ENCODE measurements at places on chromosomes 7 and 10. TPM values are rescaled to one million over a fixed set of nuclear protein-coding genes. Genes with fewer than 3 reads are reported as not detected.

DNA sequence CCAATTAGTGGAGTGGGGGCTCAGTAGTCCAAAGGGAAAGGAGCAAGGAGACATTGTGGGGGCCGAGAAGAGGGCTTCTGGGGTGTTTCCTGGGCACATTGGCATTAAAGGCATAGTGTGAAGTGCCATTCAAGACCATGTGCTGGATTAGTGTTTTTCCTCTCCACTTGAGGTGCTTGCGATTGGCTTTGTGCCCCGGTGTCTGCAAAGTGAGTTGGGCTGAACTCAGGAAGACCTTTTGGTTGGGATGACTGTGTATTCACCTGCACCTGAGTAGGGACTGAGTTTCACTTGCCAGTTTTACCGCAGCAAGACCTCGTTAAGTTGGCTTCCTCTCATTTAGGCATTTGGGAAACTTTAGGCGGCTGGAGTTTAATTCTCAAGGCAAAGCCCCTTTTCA lies 73.0 kb downstream of the TCF7L2 start:
- no peak overlapping the region for H3K27ac ChIP-seq
- no peak overlapping the region for H3K4me3 ChIP-seq
- no peak for DNase-seq
- no peaks in the 10 kb centered on the region for H3K4me1 ChIP-seq
- H3K36me3 ChIP-seq = no peaks in the 10 kb centered on the region

- DNase-seq = peak; percentile 80
- no peaks in the 10 kb centered on the region for H3K36me3 ChIP-seq
- peak overlapping the region; percentile 84 for H3K27ac ChIP-seq
These were observed 13.7 kb upstream of the KBTBD2 start for GRCh38 chr7:32905175-32905662.

DNA sequence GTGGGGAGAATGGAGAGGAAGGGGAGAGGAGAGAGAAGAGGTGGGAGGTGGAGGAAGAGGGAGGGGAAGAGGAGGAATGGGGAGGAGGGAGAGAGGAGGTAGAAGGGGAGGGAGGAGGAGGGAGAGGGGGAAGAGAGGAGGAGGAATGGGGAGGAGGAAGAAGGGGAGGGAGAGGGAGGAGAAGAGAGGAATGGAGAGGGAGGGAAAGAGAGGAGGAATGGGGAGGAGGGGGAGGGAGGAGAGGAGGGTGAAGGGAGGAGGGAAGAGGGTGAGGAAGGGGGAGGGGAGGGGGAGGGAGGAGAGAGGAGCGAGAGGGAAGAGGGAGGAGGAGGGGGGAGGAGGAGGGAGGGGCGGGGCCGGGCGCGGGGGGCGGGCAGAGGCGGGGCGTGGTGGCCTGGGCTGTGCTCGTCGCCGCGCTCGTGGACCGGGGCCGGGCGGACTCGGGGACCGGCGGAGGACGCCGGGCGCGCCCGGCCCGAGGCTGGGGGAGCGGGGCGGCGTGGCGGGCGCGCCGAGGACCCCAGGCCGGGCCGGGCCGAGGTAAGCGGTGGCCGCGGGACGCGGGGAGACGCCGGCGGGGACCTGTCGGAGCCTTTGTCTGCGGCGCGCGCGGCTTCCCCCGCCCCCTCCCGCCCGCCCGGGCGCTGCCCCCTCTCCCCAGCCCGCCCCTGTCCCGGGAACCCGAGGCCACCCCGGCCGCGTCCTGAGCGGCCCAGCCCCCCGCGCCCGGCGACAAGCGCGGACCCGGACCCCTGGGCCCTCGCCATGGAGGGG lies at the start of gene SLC29A4:
Gene SLC29A4 (plus strand): TSS at position 401 of the 774 bp plus-strand sequence. CDS start 4,874 bp downstream, outside the sequence.
- no peak within 1 kb of the TSS for H3K4me3 ChIP-seq
- DNase-seq = no peak
- H3K4me1 ChIP-seq = no peaks in the 10 kb centered on the region
- no peaks in the 10 kb centered on the region for H3K27me3 ChIP-seq

DNA sequence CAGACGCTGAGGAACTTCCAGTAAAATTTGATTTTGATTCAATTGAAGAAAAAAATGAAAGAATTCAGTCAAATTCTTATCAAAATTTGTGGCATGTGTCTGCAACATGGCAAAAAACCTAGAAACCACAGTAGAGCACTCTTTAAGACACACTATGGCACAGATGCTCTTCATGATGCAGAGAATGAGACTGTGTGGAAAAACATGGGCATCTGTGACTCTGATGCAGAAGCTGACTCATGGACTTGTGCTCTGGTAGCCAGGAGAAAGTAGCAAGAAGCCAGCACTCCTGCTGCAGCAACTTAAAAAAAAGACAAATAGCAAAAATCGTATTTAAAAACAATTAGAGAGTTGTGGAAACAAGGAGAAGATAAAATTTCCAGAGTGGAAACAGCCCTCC lies 8.9 kb upstream of the KCNK18 start:
- no peak overlapping the region for H3K27ac ChIP-seq
- no peaks in the 10 kb centered on the region for H3K4me1 ChIP-seq
- H3K4me3 ChIP-seq = no peak overlapping the region
- DNase-seq = no peak
- H3K27me3 ChIP-seq = no peaks in the 10 kb centered on the region

Gene TMEM139
- polyA plus RNA-seq = 0.46 TPM

- H3K27ac ChIP-seq = no peak overlapping the region
- H3K4me3 ChIP-seq = no peak overlapping the region
- no peaks in the 10 kb centered on the region for H3K4me1 ChIP-seq
- no peaks in the 10 kb centered on the region for H3K36me3 ChIP-seq
- no peak for DNase-seq
These were observed 139.1 kb downstream of the TCERG1L start for GRCh38 chr10:131172433-131172832.

DNA sequence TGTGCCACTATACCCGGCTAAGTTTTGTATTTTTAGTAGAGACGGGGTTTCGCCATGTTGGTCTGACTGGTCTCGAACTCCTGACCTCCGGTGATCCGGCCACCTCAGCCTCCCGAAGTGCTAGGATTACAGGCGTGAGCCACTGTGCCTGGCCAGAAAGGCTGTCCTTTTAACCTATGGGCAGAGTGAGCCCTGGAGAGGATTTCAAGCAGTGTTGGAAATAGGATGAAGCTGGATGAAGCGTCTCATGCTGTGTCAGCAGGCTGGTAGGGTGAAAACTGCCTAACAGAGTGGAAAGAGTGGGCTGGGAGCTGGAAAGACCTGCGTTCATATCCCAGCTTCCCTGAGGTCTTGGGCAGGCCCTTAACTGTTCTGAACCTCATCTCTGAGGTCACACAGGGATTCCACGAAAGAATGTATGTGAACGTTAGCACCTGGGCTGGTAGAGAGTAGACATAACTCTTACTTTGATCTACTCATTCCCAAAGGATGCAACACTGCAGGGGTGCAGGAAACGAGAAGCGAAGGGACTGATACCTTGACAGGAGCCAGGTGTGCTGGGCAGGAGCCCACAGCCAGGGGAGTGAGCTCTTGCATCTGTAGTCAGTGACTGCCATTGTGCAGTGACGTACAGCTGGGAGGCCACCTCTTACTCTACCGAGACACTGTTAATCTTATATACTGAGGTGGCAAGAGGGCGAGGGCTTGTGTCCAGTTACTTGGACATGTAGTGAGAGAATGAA lies 34.1 kb downstream of the WBP1L start:
- H3K27ac ChIP-seq = no peak overlapping the region
- H3K4me1 ChIP-seq = peaks cover 25% of the 10 kb centered on the region
- no peaks in the 10 kb centered on the region for H3K36me3 ChIP-seq
- no peak overlapping the region for H3K4me3 ChIP-seq
- no peaks in the 10 kb centered on the region for H3K27me3 ChIP-seq

Gene RNF133
- not detected for polyA plus RNA-seq

GRCh38 chr7:116940689-116941370 lies 12.5 kb upstream of the ST7 start:
- no peak overlapping the region for H3K27ac ChIP-seq
- no peaks in the 10 kb centered on the region for H3K4me1 ChIP-seq
- H3K4me3 ChIP-seq = no peak overlapping the region
- H3K36me3 ChIP-seq = no peaks in the 10 kb centered on the region

DNA sequence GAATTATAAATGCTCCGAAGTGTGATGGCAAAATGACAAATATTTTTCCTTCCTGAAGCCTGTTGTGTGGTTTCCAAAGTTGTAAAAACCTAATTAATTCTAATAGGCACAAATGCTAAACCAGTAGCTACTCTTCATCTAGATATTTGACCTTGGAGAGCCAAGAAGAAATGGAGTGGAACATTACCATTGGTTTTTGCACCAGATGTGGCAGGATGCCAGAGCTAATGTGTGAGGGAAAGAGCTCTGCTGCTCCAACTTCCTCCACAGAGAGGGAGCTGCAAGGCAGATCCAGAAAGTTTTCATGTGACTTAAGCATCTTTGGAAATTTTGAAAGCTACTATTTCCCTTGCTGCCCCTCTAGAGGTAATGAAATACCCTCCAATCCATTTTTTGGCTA lies 65.1 kb upstream of the HPS1 start:
- H3K4me3 ChIP-seq = no peak overlapping the region
- no peak for DNase-seq
- H3K36me3 ChIP-seq = no peaks in the 10 kb centered on the region
- no peaks in the 10 kb centered on the region for H3K4me1 ChIP-seq
- H3K27me3 ChIP-seq = no peaks in the 10 kb centered on the region
- no peak overlapping the region for H3K27ac ChIP-seq

DNA sequence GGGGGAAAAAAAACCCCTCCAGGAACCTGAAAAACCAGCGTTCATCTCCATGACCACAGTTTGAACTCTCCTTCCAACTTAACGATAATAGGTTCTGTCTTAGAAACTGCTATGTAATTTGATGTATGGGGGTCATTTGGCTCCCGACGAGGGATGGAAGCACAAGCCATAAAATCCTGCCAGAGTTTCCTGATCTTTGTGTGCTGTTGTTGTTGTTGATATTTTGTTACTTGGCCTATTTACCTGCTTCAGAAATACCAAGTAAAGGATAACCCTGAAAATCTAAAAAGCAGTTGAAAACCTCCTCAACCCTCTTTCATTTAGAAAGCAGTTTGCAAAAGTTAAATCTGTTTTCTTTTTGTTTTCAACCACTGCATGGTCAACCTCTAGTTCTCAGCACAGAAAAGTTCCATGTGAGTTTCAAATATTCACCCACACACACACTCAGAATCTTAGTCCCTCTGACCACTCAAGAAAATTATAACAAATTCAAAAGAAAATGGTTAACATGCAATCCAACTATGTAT lies 9.3 kb upstream of the HOXA2 start:
- no peak overlapping the region for H3K4me3 ChIP-seq
- H3K27me3 ChIP-seq = no peaks in the 10 kb centered on the region
- no peak for DNase-seq
- no peak overlapping the region for H3K27ac ChIP-seq
- no peaks in the 10 kb centered on the region for H3K36me3 ChIP-seq

Gene EPO
- polyA plus RNA-seq = not detected

Gene CLDN4
- polyA plus RNA-seq = 0.16 TPM

GRCh38 chr10:110488940-110489339 lies 8.8 kb upstream of the DUSP5 start:
- no peaks in the 10 kb centered on the region for H3K4me1 ChIP-seq
- H3K27ac ChIP-seq = no peak overlapping the region
- no peak overlapping the region for H3K4me3 ChIP-seq
- no peak for DNase-seq

DNA sequence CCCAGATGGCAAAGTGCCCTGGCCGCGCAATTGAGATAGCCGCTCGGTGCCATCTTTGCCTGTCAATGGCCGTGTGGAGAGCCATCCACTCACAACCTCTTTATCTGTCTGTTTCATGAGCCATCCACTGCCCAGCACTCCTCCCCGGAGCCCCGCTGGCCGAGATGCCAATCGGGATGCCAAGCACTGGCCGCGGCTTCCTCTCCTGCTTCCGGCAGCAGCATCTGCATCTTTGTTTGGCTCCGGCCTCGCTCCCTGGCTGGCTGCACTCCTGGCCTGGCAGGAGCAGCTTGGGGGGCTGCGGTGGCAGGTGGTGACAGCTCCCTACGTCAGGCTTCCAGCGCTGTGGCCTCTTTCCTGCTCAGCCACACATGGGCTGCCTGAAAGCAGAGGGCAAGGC lies 231.7 kb downstream of the USP6NL start:
- H3K27me3 ChIP-seq = no peaks in the 10 kb centered on the region
- no peaks in the 10 kb centered on the region for H3K4me1 ChIP-seq
- H3K36me3 ChIP-seq = no peaks in the 10 kb centered on the region
- no peak for DNase-seq
- no peak overlapping the region for H3K27ac ChIP-seq

- no peak for DNase-seq
- no peaks in the 10 kb centered on the region for H3K36me3 ChIP-seq
- no peaks in the 10 kb centered on the region for H3K27me3 ChIP-seq
- no peaks in the 10 kb centered on the region for H3K4me1 ChIP-seq
These were observed 284.2 kb downstream of the MTERF1 start for GRCh38 chr7:91596287-91596686.
